Activated CD8-positive, alpha-beta T cell treated with anti-CD3 and anti-CD28 coated beads, Interleukin-2, amount 10 ng/mL, durations not matched to agents 7 days and 5 days (primary cell): ENCODE measurements at places on chromosomes 2 and 18. TPM values are rescaled to one million over a fixed set of nuclear protein-coding genes. Genes with fewer than 3 reads are reported as not detected.

CAVIN2 gene
- not detected for total RNA-seq

IL36B gene
- not detected for total RNA-seq

CCBE1 gene
- total RNA-seq = not detected

TDRD15 gene
- total RNA-seq = not detected

FAM124B gene
- 0.16 TPM for total RNA-seq

COLEC12 gene
- not detected for total RNA-seq

SULT1C2 gene
- total RNA-seq = not detected

TFCP2L1 gene
- not detected for total RNA-seq

ANO7 gene
- total RNA-seq = 0.31 TPM

MCM6 gene
- total RNA-seq = 145 TPM

VWC2L gene
- total RNA-seq = not detected

SH3YL1 gene
- total RNA-seq = 13.2 TPM

ARID5A gene
- 40.1 TPM for total RNA-seq

ACMSD gene
- not detected for total RNA-seq

ARHGAP25 gene
- 68.7 TPM for total RNA-seq

LRATD1 gene
- total RNA-seq = not detected

MERTK gene
- total RNA-seq = 0.10 TPM

RIF1 gene
- 55.9 TPM for total RNA-seq

HOXD10 gene
- total RNA-seq = not detected

IGFBP5 gene
- 0.18 TPM for total RNA-seq

SPP2 gene
- total RNA-seq = not detected

MC4R gene
- not detected for total RNA-seq

ANKRD30BL gene
- not detected for total RNA-seq

REG3G gene
- not detected for total RNA-seq

CSRNP3 gene
- total RNA-seq = not detected

LYG2 gene
- total RNA-seq = not detected

PAX8 gene
- 0.55 TPM for total RNA-seq

CNTNAP5 gene
- not detected for total RNA-seq

WDR7 gene
- total RNA-seq = 39.7 TPM

UGT1A10 gene
- total RNA-seq = not detected

C2orf78 gene
- not detected for total RNA-seq

AFG3L2 gene
- 44.3 TPM for total RNA-seq

PLCL1 gene
- total RNA-seq = 0.08 TPM

HMSD gene
- not detected for total RNA-seq

FABP1 gene
- total RNA-seq = not detected

ASXL3 gene
- not detected for total RNA-seq

GPR155 gene
- 17.3 TPM for total RNA-seq

DAW1 gene
- total RNA-seq = not detected

CYBRD1 gene
- total RNA-seq = 1.4 TPM

AQP12B gene
- not detected for total RNA-seq

GAL3ST2 gene
- total RNA-seq = 0.34 TPM

STON1 gene
- 1.9 TPM for total RNA-seq

ABCG5 gene
- total RNA-seq = not detected

MEIS1 gene
- total RNA-seq = not detected

COL6A3 gene
- 0.10 TPM for total RNA-seq

NOL4 gene
- total RNA-seq = not detected

KLHL41 gene
- total RNA-seq = not detected

EML6 gene
- total RNA-seq = 0.78 TPM
